Fibroblast of skin of right quadriceps (primary cell): ENCODE measurements at places on chromosomes 5 and 9.

GRCh38 chr5:154598021-154598420, 120.0 kb upstream of the HAND1 start:
- no peak for DNase-seq

DNA sequence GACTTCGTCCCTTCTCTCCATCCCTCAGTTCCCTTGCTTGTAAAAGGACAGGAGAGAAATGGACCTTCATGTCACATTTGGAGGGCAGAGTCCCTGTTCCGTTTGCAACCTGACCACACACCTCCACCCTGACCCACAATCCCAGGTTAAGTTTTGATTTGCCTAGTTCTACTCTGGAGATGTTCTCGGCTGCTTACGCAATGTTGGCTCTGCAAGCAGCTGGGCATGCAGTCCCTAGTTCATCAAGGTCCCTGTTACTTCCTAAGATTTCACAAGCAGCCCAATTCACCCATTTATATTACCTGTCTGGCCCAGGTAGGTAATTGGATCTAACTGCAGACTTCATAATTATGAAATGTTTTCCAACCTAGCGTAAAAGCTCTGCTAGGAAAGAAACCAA, 28.8 kb downstream of the SLIT3 start:
- DNase-seq = no peak

DNA sequence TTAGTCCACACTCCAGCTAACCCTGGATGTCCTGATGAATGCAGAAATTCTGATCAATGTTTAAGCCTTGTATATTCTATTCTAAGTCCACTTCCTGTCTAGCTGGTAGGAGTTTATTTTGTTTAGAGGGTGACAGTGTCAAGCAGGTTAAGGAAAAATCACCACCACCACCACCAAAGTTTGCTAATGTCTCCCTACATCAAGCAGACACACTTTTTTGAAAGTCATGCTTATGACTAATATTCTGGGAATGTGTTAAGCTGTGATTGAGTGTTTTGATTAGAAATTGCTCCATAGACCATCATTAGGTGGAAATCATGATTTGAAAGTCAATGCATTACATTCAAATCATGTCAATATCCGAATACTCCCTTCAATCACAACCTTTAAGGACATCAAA, 1530.1 kb downstream of the MAT2B start:
- no peak for DNase-seq

- no peak for DNase-seq
Observed at GRCh38 chr5:115829913-115830312, 11.5 kb downstream of the ATG12 start.

- DNase-seq = peak; percentile 72
Observed at GRCh38 chr9:77495834-77496671, 152.1 kb downstream of the GNA14 start.

- DNase-seq = no peak
Observed at GRCh38 chr5:5464036-5464715, 41.7 kb downstream of the ICE1 start.

DNA sequence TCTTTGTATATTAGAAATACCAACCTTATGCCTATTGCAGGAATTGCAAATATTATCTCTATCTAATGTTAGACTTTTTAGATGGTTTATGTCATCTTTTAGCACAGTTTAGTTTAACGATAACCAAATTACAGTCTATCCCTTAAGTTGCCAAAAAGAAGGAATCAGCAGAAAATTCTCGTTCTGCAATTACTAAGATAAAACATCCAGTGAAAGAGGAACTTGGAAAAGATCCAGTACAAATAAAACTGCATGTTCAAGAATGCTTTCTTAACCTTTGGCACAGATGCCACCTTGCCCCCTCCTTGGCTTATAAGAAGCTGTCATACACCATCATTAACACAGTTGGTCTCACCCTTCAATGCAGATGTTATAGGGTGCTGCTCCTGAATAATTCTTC, 124.0 kb downstream of the SEMA5A start:
- no peak for DNase-seq

GRCh38 chr5:179129607-179130071, 69.5 kb downstream of the ZNF354C start:
- no peak for DNase-seq

- DNase-seq = no peak
Observed at GRCh38 chr5:65105301-65105700, 336.6 kb downstream of the CWC27 start.

- peak; percentile 62 for DNase-seq
Observed at GRCh38 chr9:89778100-89779090, 173.6 kb downstream of the GADD45G start.

- peak; percentile 78 for DNase-seq
Observed at GRCh38 chr9:107018861-107019545, 156.0 kb downstream of the ZNF462 start.

DNA sequence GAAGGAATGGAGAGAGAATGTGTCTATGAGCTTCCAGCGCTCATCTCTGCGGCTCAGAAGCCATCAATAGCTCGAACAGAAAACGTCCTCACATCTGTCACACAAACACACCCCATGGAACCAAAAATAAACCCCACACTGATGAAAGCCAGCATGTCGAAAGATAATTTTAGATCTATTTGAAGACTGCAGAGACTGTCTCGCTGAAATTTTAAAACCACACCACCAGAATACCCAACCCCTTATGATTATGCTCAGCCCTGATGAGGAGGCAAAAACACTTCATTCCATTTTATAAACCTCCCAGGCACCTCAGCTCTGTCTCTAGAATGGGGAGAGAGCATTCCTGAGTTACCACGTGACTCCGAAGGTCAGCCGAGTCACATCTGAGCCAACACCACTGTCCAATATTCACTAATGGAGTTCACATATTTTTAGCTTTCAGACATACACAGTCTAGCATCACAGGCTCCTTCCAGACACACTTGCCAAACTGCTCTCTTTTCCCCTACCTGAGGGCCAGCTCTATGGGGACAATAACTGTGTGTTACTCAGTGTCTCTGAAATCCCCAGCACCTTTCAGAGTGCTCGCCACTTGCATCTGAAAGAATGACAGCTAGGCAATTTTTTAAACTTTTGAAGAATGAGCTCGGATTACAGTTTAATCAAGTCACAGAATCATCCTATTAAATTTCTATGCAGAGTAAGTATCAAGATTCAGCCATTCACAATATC, 63.2 kb downstream of the SERINC5 start:
- peak; percentile 13 for DNase-seq

DNA sequence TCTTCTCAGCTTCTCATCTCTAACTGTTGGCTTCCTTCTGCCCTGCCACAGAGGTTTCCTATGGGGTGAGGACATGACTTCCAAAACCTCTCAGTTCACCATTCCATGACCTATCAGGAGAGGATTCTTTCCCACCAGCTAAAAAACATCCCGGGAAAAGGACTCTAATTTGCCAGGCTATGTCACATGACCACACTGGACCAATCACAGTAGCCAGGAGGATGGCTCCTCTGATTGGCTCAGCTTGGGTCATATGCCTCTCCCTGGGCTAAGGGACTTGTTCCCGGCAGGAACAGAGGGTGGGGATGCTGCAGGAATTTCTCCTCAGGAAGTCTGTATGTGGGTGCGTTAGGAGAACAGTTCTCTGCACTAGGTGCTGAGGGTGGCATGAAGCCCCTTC, 40.3 kb upstream of the XPA start:
- peak; percentile 15 for DNase-seq

- peak; percentile 43 for DNase-seq
Observed at GRCh38 chr5:125023673-125024072, 277.2 kb upstream of the ZNF608 start.

DNA sequence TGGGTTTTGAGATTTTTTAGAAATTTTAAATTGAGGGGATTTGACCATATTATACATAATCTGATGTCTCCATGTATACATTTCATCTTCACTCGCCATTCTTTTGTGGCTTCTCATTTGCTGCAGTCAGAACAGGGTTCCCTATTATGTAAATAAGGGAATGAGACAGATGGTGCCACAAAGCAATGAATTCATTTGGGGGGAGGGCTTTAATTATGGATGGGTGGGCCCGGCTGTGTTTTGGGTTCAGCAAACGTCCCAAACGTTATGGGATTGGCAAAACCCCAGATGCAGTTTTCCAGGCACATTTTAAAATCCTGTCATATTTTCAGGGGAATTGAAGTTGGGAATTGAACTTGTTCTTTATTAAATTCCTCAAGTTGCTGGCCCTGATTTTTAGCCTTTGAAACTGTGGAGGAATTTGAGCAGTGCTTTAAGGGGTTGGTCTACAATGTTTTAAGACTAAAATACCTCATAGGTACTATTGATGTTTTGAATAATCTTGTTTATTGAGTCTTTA, 558.5 kb upstream of the ZNF462 start:
- no peak for DNase-seq
